ENCODE measurements at places on chromosomes 12 and 14.

DNA sequence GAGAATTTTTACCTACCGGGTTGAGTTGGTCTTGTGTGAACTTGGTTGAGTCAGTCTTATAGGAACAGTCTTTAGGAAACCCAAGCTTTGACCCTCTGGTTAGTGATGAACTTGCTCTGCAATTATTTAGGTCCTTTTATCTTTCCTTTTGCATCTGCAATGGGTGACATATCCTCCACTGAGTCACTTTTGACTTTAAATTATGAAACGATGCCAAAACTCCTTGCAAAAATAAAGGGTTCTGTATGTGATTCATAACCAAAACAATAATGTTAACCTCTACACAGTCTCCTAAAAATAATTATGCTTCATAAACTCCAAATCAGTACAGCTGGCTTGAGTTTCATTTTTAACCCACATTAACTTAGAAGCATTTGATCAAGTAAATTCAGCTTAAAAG, 979.4 kb downstream of the GALC start:
- no peak for DNase-seq

- no peak for DNase-seq
These were observed 20.5 kb downstream of the UBC start for GRCh38 chr12:124893792-124894516.

DNA sequence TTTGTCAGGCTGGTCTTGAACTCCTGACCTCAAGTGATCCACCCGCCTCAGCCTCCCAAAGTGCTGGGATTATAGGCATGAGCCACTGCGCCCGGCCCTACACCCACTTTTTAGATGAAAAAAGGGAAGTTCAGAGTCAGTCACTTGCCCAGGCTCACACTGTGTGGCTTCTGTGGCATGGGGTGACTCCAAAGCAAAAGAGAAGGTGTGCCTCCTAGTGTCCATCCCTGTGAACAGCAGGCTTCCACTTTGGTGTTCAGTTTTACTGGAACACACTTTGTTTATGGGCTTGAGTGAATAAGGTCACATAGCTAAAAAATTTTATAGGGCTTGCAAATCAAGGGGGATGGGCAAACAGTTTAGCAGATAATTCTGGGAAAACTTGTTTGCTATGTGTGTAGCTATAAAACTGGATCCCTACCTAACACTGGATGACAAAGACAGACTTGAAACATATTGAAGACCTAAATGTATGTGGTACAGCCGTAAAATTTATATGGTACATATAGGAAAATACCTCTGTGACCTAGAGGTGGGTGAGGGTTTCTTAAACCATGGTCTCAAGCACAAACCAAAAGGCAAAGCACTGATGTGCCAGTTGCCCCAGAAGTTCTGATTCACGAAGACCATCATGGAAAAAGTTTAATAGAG, 54.9 kb downstream of the EID3 start:
- peak; percentile 71 for DNase-seq

DNA sequence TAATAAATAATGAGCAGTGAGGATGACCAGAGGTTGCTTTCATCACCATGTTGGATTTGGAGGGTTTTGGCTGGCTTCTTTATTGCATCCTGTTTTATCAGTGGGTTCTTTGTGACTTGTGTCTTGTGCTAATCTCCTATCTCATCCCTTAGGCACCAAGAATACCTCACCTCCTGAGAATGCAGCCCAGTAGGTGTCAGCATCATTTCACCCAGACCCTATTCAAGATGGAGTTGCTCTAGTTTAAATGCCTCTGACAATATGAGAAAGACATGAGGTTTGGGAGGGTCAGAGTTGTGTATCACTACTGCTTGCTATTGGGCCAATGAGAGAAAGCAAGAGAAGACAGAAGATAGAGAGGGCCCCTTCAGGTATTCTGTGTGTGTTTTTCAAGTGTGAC, 592.2 kb downstream of the ETNK1 start:
- no peak for DNase-seq

GRCh38 chr12:28552251-28552970, 362.2 kb downstream of the CCDC91 start:
- no peak for DNase-seq

GRCh38 chr12:46084666-46085631, 94.6 kb upstream of the SCAF11 start:
- DNase-seq, result no peak

DNA sequence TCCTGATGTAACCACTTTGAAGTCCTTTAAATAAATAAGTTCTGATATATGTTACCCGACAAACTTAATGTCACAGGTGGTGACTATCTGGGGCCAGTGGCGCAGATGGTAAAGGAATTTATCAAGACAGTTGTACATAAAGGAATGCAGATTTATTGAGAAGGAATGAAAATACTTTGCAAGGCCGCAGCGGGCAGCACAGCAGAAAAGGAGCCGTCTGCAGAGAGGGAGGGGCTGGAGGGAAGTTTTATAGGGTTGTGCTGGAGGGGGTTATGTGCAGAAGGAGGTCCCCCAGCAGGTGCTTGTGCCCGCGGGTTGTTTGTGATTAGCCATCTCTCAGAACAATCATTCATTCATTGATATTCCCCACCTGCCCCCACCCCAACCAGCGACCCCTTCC, 17.4 kb downstream of the GPRC5D start:
- DNase-seq, result no peak

DNA sequence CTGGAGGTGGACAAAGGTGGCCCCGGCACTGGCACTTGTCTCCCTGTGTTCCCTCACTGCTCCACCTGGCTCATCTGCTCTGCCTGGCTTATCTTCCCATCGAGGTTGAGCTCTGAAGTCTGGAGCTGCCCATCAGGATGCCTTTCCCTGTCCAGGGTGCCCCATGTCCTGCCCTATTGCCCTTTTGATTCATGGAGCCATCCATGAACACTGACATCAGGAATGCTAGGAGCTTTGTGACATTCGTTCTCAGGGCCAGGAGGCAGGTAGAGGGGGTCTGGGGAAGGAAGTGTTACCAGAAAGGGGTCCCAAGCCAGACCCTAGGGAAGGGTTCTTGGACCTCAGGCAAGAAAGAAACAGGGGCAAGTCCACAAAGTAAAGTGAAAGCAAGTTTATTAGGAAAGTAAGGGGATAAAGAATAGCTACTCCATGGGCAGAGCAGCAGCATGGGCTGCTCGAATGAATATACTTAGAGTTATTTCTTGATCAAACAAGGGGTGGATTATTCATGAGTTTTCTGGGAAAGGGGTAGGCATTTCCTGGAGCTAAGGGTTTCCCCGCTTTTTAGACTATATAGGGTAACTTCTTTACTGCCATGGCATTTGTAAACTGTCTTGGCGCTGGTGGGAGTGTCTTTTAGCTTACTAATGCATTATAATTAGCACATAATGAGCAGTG, 51.6 kb downstream of the RIN3 start:
- DNase-seq, result no peak

All from GM19239 (cell line).